Thoracic aorta (tissue), 2 donors: ENCODE measurements at places on chromosomes 4 and X. TPM values are rescaled to one million over a fixed set of nuclear protein-coding genes. Genes with fewer than 3 reads are reported as not detected.

GRCh38 chr4:182695009-182695408 lies 222.2 kb downstream of the DCTD start:
- no peak overlapping the region for H3K27ac ChIP-seq
- no peaks in the 10 kb centered on the region for H3K27me3 ChIP-seq
- no peaks in the 10 kb centered on the region for H3K36me3 ChIP-seq

- no peaks in the 10 kb centered on the region for H3K36me3 ChIP-seq
- no peak overlapping the region for H3K4me3 ChIP-seq
- H3K27ac ChIP-seq: no peak overlapping the region
- DNase-seq: no peak
- H3K27me3 ChIP-seq: no peaks in the 10 kb centered on the region
Observed at GRCh38 chr4:5955856-5956255, 62.4 kb downstream of the C4orf50 start.

DNA sequence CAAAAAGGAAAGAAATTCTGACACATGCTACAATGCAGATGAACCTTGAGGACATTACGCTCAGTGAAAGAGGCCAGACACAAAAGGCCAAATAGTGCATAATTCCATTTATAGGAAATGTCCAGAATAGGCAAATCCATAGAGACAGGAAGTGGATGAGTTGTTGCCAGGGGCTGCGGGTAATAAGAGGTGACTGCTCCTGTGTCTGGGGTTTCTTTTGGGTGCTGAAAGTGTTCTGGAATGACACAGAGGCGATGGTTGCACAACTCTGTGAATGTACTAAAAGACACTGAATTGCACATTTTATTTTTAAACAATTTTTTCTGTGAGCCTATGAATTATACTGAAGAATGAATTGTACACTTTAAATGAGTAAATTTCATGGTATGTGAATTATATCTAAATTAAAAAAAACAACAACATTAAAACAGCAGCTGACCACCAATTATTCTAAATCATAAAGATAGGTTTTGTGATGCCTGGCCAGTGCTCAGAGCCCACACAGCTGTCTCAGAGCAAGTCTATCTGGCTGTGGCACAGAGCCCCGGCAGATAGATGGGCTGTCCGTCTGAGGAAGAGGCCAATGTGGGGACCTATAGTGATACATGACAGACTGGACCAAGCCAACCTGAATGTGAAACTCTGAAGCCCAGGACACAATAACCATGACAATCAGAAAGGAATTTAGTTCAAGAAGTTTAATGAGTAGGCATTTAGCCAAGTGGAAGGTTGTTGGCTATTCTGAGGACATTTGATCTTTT lies 23.5 kb upstream of the IRAK1 start:
- DNase-seq: peak; percentile 28
- H3K4me1 ChIP-seq: peaks cover 30% of the 10 kb centered on the region
- no peak overlapping the region for H3K4me3 ChIP-seq
- H3K36me3 ChIP-seq: no peaks in the 10 kb centered on the region
- no peak overlapping the region for H3K27ac ChIP-seq
- H3K27me3 ChIP-seq: no peaks in the 10 kb centered on the region

DNA sequence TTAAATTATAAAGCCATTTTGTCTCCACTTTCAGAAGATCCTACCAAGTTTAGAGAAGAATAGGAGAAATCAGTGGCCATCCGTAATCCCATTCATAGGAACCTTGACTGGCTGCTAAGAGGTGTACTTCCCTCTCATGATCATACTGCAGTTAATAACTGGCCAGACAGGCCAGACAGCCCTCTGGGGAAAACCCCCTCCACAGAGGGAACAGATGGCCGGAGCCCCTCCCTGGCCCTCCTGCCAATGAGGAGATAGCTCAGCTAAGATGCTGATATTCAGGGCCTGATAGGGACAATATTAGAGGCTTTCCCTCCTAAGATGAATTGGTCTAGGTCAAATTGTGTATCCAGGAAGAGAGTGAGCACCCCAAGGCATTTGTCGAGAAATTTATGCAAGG lies 200.0 kb upstream of the MAOA start:
- H3K27ac ChIP-seq: no peak overlapping the region
- no peak for DNase-seq
- H3K4me1 ChIP-seq: no peaks in the 10 kb centered on the region
- no peak overlapping the region for H3K4me3 ChIP-seq
- H3K27me3 ChIP-seq: no peaks in the 10 kb centered on the region
- no peaks in the 10 kb centered on the region for H3K36me3 ChIP-seq

DNA sequence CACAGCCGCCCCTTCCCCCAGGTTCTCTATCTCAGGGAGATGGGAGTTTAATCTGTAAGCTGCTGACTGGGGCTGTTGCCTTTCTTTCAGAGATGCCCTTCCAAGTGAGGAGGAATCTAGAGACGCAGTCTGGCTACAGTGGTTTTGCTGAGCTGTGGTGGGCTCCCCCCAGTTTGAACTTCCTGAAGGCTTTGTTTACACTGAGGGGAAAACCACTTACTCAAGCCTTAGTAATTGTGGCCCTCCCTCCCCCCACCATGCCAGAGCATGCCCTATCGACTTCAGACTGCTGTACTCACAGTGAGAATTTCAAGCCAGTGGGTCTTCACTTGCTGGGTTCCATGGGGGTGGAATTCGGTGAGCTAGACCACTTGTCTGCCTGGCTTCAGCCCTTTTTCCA lies 131.3 kb downstream of the FAAH2 start:
- H3K36me3 ChIP-seq: no peaks in the 10 kb centered on the region
- no peak overlapping the region for H3K4me3 ChIP-seq
- H3K4me1 ChIP-seq: no peaks in the 10 kb centered on the region
- no peak for DNase-seq
- H3K27ac ChIP-seq: no peak overlapping the region

DNA sequence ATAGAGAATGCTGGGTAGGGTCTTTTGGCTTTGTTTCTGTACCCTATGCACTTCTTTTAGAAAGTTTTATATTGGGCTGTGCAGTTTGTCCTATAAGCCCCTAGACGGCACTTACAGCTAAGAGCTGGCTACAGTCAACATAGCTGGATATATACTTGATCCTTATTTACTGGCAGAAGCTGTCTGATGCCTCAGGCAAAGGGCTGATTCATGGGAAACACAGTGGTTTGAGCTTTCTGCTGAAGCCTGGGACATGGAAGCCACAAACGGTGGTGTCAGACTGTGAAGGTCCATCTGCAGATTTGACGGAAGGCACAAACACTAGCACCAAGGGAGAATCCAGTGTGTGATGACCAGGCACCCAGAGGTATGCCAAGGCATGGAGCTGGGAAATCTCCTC lies 608.4 kb downstream of the ANKRD50 start:
- H3K4me3 ChIP-seq: no peak overlapping the region
- H3K27me3 ChIP-seq: no peaks in the 10 kb centered on the region
- no peak overlapping the region for H3K27ac ChIP-seq
- no peak for DNase-seq
- no peaks in the 10 kb centered on the region for H3K4me1 ChIP-seq

DNA sequence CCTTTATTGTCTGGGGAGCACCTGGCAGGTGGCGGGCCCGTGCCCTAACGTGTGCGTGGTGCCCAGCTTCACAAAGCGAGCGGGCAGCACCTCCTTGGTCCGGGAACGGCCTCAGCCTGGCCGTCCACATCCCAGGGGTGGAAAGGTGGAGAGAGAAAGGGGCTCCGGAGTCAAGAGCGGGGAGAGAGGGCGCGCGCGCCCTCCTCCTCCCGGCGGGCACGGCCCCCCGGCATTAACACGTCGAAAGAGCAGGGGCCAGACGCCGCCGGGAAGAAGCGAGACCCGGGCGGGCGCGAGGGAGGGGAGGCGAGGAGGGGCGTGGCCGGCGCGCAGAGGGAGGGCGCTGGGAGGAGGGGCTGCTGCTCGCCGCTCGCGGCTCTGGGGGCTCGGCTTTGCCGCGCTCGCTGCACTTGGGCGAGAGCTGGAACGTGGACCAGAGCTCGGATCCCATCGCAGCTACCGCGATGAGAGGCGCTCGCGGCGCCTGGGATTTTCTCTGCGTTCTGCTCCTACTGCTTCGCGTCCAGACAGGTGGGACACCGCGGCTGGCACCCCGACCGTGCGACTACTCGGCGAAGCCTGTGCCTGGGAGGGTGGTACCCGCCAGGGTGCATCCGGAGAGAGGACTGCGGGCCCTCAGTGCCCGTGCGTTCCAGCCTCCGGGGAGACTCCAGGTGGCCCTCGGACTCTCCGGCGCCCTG lies at the start of gene KIT:
TSS of gene KIT (plus strand) at position 407 of the 701 bp plus-strand sequence. CDS start at position 465, 58 bp downstream.
- H3K36me3 ChIP-seq: no peaks in the 10 kb centered on the region
- no peak for DNase-seq
- H3K27ac ChIP-seq: peak within 1 kb of the TSS; percentile 34
- peaks cover 16% of the 10 kb centered on the region for H3K4me1 ChIP-seq

- no peaks in the 10 kb centered on the region for H3K36me3 ChIP-seq
- no peaks in the 10 kb centered on the region for H3K27me3 ChIP-seq
- no peak overlapping the region for H3K27ac ChIP-seq
- H3K4me3 ChIP-seq: no peak overlapping the region
- DNase-seq: no peak
Observed at GRCh38 chr4:2331519-2332200, 69.8 kb upstream of the MXD4 start.

DNA sequence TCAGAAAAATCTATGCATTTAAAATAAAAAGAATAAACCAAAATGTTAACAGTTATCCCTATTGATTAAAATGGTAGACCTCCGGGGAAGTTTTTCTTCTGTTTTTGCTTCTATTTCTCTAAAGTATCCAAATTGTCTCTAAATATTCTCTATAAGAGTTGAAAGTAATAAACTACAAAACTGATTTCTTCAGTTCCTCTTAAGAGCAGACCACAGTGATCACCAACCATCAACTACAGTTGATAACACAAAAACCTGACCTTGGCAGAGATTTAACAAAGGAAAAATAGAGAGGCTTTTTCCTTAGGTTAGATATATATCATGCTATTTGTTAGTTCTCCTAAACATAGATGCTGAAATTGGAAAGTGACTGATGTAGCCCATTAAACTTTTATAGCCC lies 27.3 kb downstream of the DDX60 start:
- H3K4me1 ChIP-seq: no peaks in the 10 kb centered on the region
- H3K36me3 ChIP-seq: no peaks in the 10 kb centered on the region
- no peak overlapping the region for H3K4me3 ChIP-seq
- no peak overlapping the region for H3K27ac ChIP-seq

DNA sequence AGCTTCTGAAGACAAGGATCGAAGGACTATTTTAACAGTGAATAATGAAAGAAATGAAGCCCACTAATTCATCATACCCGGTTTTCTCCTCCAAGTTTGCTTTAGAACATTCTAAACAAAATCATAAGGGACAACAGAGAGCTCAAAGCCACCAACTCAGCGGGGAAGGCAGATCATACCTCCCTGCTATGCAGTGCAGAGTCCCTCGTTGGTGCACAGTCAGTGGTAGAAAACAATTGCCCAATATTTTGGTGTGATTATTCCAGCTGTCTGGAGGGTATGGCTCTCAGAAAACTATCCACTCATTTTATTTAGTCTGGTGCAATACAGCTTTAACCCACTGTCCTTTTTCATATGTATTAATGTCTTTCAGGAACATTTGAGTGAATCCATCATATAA lies 59.3 kb upstream of the HPSE start:
- no peaks in the 10 kb centered on the region for H3K27me3 ChIP-seq
- no peaks in the 10 kb centered on the region for H3K36me3 ChIP-seq
- DNase-seq: no peak
- no peak overlapping the region for H3K4me3 ChIP-seq
- no peaks in the 10 kb centered on the region for H3K4me1 ChIP-seq

- H3K27ac ChIP-seq: no peak overlapping the region
- no peak for DNase-seq
- H3K4me3 ChIP-seq: no peak overlapping the region
Observed at GRCh38 chr4:164904941-164905340, 28.0 kb downstream of the APELA start.

- no peaks in the 10 kb centered on the region for H3K36me3 ChIP-seq
- H3K4me1 ChIP-seq: no peaks in the 10 kb centered on the region
- no peak overlapping the region for H3K27ac ChIP-seq
Observed at GRCh38 chrX:124540474-124540873, 194.1 kb downstream of the SH2D1A start.

- H3K27me3 ChIP-seq: no peaks in the 10 kb centered on the region
- H3K4me1 ChIP-seq: peaks cover 19% of the 10 kb centered on the region
- no peaks in the 10 kb centered on the region for H3K36me3 ChIP-seq
- DNase-seq: no peak
- H3K27ac ChIP-seq: peak overlapping the region; percentile 51
Observed at GRCh38 chr4:172998527-172999469, 169.8 kb upstream of the GALNT7 start.

GRCh38 chr4:138225477-138225876 lies 16.7 kb downstream of the SLC7A11 start:
- H3K27ac ChIP-seq: no peak overlapping the region
- H3K36me3 ChIP-seq: no peaks in the 10 kb centered on the region
- no peak for DNase-seq
- H3K4me1 ChIP-seq: no peaks in the 10 kb centered on the region

- H3K4me3 ChIP-seq: no peak overlapping the region
- H3K36me3 ChIP-seq: no peaks in the 10 kb centered on the region
- H3K27me3 ChIP-seq: no peaks in the 10 kb centered on the region
- H3K4me1 ChIP-seq: no peaks in the 10 kb centered on the region
- DNase-seq: no peak
Observed at GRCh38 chr4:23373261-23373660, 516.6 kb downstream of the PPARGC1A start.

DNA sequence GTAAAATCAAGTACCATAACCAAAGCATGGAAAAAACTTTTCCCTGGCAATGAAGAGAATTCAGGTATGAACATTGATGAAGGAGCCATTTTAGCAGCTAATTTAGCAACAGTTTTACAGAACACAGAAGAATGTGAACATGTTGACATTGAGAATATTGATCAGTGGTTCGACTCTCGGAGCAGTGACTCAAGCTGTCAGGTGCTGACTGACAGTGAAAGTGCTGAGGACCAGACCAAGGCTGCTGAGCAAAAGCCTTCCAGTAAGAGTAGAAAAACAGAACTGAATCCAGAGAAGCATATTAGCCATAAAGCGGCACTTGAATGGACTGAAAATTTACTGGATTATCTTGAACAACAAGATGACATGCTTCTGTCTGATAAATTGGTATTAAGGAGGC lies 2.8 kb downstream of the TIGD2 start:
- H3K4me3 ChIP-seq: no peak overlapping the region
- no peaks in the 10 kb centered on the region for H3K27me3 ChIP-seq
- no peak overlapping the region for H3K27ac ChIP-seq
- DNase-seq: no peak

DNA sequence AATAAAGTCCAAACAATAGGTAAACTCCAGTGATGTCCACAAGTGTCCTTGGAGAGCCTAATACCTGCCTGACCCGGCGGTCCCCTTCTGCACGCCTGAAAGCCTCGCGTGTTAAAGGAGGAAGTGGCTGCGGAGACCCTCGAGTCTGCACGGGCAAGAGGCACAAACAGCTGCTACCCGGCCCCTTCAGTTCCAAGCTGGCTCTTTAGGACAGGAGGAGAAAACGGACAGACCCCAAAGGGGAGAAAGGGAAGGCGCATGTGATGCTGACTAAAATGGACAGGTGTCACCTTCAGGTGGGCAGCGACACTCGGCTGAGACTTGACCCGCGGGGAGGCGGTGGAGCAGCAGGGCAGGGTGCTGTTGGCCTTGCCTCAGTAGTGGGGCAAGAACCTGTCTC lies 102.7 kb upstream of the TENM3 start:
- H3K4me1 ChIP-seq: peaks cover 8% of the 10 kb centered on the region
- no peaks in the 10 kb centered on the region for H3K36me3 ChIP-seq
- no peak for DNase-seq
- no peak overlapping the region for H3K27ac ChIP-seq

The ARAP2 gene
- 25.3 TPM for total RNA-seq

The OTUD6A gene
- not detected for total RNA-seq

The GAGE12E gene
- total RNA-seq: not detected

The XG gene
- 18.1 TPM for total RNA-seq

The SMIM10 gene
- 9.9 TPM for total RNA-seq

The MID1 gene
- 37.0 TPM for total RNA-seq

The TMEM154 gene
- 1.6 TPM for total RNA-seq

The UGT2B10 gene
- total RNA-seq: not detected

The TCP11X2 gene
- total RNA-seq: not detected

The SULT1E1 gene
- not detected for total RNA-seq

The DOCK11 gene
- 45.8 TPM for total RNA-seq
